ENCODE measurements at places on chromosomes 7 and 10. TPM values are rescaled to one million over a fixed set of nuclear protein-coding genes. Genes with fewer than 3 reads are reported as not detected.

GRCh38 chr10:94129393-94130130 lies 135.8 kb downstream of the PLCE1 start:
- no peak for DNase-seq

DNA sequence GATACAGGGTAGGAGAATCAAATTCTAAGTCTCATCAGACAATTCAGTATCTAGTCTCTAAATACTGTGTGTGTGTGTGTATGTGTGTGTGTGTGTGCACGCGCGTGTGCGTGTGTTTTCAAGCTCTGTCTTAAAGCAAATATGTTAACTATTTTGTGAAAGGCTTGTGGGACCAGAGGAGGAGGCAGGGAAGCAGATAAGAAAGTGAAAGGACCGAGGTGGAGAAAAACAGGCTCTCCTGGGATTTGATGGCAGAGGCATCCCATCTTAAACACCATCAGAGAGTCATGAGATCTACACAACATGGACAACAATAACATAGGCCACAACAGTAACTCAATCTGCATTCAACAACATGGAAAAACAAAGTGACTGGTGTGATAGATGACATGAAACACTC lies 67.1 kb downstream of the PIP4K2A start:
- DNase-seq, result no peak

PNLIPRP2 gene
- total RNA-seq, result not detected

OR6B1 gene
- total RNA-seq, result not detected

- DNase-seq, result no peak
Observed at GRCh38 chr10:29946953-29947700, 112.3 kb downstream of the JCAD start.

TSPAN33 gene
- 9.5 TPM for total RNA-seq

GRCh38 chr10:90227217-90227656 lies 525.8 kb downstream of the KIF20B start:
- no peak for DNase-seq

- DNase-seq, result no peak
Observed at GRCh38 chr7:31734456-31734855, 47.4 kb downstream of the PPP1R17 start.

DNA sequence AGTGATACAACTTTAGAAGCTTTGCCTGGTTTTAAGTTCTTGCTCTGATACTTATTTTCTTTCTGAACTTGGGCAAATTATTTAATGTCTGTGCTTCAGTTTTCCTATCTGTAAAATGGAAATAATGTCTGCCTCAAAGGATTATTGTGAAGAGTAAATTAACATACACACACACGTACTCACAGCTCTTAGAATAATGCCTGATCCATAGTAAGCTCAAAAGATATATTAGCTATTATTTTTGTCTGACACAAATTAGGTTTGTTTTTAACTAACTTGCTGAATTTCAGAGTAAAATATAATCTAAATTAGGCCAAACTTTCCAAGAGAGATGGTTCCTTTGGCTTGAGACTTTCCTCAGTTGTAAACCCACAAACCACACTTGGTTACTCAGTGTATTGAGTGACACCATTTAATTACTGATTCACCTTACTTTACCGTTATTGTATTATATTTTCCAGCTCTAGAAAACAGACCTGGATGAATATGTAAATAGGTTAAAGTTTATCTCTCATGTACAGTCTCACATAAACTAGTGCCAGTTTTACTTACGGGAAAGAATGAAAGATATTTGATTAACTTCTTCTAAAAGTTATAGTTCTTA lies 50.4 kb downstream of the VTI1A start:
- no peak for DNase-seq

- no peak for DNase-seq
Observed at GRCh38 chr10:121138112-121138860, 287.1 kb downstream of the WDR11 start.

- peak; percentile 48 for DNase-seq
Observed at GRCh38 chr10:33134011-33134751, 176.2 kb upstream of the ITGB1 start.

GRCh38 chr7:138980563-138981291 lies 462 bp downstream of the KIAA1549 start:
- DNase-seq, result no peak

- DNase-seq, result no peak
Observed at GRCh38 chr7:119783799-119784198, 489.2 kb upstream of the KCND2 start.

- peak; percentile 11 for DNase-seq
Observed at GRCh38 chr10:127243490-127244272, 47.3 kb upstream of the INSYN2A start.

VWDE gene
- 1.6 TPM for total RNA-seq

DNA sequence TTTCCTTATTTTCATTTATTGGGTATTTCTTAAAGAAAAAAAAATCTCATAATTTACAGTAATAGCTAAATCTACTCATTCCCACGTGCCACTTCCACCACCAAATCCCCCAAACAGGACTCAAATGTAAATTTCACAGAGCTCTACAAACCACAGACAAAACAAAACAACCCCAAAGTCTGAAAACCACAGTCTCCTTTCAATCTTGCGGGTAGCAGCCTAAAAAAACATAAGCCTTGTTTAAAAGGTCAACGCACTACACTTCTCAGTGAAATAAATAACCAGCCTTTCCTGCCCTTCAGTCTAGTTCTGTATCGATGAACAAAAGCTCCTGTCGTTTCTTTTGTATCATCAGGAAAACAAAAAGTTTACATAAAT lies 121.8 kb upstream of the AFAP1L2 start:
- DNase-seq, result peak; percentile 42

LAMB1 gene
- total RNA-seq, result not detected

DNA sequence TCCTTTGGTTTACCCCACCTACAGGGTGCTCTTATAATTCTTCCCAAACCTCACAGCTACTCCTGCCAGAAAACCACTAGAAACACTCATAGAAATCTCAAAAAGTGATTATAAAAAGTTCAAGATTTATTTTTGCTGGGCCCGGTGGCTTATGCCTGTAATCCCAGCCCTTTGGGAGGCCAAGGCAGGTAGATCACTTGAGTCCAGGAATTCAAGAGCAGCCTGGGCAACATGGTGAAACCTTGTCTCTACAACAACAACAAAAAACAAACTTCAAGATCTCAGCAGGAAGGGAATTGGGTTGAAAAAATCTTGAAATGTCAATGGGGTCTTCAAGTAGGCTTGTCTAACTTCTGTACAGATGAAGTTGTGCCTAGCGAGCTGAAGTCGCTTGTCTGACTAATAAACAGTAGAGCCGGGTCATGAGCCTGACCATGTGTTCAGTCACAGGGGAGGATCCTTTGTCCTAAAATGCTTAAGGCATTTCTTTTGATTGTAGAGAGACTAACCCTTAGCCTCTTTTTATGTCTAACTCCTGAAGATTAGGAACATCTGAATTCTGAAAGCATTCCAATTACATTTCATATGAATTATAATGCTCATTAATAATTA lies 124.6 kb downstream of the NOC3L start:
- no peak for DNase-seq

SLC25A28 gene
- 53.3 TPM for total RNA-seq

PIK3AP1 gene
- total RNA-seq, result 9.9 TPM

TFAM gene
- 99.9 TPM for total RNA-seq

GRCh38 chr10:88347597-88348304 lies 235.4 kb downstream of the RNLS start:
- no peak for DNase-seq

DNA sequence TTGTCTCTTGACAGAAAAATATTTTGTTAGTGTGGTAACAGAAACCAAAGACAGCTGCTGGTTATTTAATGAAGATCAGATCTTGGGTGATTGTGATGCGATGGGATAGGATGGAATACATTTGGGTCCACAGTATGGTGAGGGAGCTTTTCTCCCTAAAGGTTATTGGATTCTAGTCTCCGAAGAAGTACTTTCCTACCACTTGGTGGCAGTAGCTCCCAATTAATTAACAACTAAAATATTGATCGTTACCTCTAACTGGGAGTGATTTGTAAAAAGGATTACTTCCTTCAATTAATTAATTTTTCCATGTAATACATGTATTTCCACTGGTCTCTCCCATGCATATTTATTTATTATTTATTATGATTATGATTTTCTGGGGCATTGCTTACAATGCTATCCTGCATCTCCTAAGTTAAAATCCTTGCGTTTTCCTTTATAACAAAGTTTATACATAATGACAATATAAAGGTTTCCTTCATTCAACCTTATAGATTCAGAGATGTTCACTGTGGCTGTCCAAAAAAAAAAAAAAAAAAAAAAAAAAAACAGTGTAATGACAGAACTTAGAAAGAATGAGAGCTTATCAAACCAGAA lies 25.6 kb downstream of the TMEM196 start:
- DNase-seq, result no peak

DPCD gene
- total RNA-seq, result 3.6 TPM

DNA sequence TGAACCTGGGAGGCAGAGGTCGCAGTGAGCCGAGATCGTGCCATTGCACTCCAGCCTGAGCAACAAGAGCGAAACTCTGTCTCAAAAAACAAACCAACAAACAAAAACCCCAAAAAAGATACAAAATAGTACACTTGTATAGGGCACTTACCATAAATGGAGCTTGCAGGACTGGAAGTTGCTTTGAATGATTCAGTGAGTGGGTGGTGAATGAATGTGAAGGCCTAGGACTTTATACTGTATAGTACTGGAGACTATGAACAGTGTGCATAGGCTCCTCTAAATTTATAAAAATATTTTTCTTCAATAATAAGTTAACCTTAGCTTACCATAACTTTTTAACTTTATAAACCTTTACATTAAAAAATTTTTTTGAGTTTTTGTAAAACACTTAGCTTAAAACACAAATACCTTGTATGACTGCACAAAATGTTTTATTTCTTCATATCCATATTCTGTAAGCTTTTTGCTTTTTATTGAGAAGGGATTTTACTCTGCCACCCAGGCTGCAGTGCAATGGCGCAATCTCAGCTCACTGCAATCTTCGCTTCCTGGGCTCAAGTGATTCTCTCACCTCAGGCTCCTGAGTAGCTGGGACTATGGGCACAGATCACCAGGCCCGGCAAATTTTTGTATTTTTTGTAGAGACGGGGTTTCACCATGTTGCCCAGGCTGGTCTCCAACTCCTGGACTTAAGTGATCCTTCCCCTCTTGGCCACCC lies 6.9 kb upstream of the H2AZ2 start:
- no peak for DNase-seq

DNA sequence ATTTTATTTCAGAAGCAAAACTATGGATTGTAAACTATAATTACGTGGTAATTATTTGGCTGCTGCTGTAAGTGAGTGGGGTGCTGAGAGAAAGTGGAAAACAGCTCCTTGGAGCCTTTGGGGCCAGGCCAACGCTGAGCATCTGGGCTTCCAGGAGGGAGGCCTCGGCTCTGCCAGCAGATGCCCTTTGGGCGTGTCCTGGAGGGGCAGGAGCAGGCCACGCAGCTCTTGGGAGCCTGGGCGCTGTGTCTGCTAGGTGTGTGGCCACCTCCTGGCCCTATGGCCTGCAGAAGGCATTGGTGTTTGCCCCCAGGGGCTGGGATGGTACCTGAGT lies 423.3 kb downstream of the GLRX3 start:
- DNase-seq, result no peak

CXCL12 gene
- total RNA-seq, result not detected

- no peak for DNase-seq
Observed at GRCh38 chr7:86667732-86668131, 24.0 kb downstream of the GRM3 start.

MGAM2 gene
- total RNA-seq, result not detected

- no peak for DNase-seq
Observed at GRCh38 chr7:27863880-27864279, 123.9 kb downstream of the TAX1BP1 start.

AKR1C8 gene
- total RNA-seq, result 0.22 TPM

DNA sequence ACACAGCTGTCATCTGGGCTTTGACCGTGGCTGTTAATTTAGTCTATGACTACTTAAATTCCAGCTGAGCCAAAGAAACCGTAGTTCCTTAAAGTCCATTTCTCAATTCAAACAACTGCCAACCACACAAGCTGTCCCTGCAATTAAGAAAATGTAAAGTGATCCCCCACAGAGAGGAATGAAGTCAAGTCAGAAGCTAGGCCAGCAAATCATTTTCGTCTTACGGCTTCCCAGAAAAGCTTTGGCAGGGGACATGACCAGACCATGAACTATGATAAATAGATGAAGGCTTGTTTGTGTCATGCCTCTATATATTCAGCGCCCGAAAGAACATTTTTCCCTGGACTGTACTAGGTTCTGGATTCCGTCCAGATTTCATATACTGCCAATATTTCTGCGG lies 54.6 kb downstream of the HACD1 start:
- DNase-seq, result no peak

DNA sequence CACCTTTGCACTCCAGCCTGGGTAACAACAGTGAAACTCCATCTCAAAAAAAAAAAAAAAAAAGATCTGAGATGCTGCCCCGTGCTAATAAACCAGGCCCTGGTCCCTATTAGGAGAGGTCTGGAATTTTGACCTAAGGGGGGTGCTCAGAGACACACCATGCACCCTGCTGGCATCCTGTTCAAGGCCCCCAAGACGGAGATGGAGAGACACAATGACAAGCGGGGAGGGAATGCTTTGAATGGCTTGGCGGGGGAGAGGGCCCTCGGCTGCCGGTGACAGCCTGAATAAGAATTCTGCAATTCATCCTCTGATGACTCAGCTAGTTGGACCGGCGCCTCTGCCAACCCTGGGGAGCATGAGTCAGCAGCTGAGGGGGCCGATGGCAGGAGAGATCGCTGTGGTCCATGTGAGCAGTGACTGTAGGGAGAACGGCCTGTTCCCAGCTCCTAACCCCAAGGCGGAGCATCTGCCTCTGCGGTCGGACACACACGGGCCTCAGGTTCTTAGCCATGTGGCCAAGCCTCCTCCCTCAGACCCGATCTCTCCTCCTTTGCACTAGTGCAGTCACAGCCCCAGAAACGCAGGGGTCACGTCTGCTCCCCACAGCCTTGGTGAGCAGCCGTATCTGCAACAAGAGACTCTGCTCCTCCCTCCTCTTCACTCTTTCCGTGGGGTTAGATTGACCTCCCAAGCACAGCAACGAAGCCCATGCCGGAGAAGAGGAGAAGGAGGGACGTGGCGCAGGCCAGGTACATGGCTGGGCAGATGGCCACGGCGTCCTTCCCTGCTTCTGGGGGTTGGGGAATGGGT lies 14.9 kb downstream of the TRIM56 start:
- DNase-seq, result no peak

DNA sequence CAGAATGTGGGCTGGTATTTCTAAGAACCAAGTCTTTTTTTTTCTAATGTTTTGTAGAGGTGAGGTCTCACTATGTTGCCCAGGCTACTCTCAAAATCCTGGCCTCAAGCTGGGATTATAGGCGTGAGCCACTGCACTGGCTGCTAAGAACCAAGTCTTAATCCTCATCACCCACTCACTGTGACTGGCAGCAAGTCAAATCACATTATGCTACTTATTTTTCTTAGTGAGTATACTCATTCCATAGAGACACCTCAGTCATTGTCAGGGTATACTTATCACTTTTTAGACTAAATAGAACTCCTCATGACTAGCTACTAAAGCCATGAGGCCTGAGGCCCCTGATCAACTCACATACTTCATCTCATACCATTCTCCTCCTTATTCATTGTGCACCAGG lies 116.1 kb downstream of the STRA8 start:
- DNase-seq, result no peak

TAS2R5 gene
- 0.67 TPM for total RNA-seq

GRCh38 chr10:71079761-71080380 lies 132.5 kb upstream of the UNC5B start:
- DNase-seq, result no peak

PCLO gene
- total RNA-seq, result not detected

ERVW-1 gene
- not detected for total RNA-seq
